ENCODE measurements at places on chromosomes 5 and 9. TPM values are rescaled to one million over a fixed set of nuclear protein-coding genes. Genes with fewer than 3 reads are reported as not detected.
A peak's percentile ranks its signal among the peaks of the same experiment; 100 is the strongest.

GRCh38 chr5:171848486-171848885, 62.9 kb downstream of the SMIM23 start:
- DNase-seq = no peak

DNA sequence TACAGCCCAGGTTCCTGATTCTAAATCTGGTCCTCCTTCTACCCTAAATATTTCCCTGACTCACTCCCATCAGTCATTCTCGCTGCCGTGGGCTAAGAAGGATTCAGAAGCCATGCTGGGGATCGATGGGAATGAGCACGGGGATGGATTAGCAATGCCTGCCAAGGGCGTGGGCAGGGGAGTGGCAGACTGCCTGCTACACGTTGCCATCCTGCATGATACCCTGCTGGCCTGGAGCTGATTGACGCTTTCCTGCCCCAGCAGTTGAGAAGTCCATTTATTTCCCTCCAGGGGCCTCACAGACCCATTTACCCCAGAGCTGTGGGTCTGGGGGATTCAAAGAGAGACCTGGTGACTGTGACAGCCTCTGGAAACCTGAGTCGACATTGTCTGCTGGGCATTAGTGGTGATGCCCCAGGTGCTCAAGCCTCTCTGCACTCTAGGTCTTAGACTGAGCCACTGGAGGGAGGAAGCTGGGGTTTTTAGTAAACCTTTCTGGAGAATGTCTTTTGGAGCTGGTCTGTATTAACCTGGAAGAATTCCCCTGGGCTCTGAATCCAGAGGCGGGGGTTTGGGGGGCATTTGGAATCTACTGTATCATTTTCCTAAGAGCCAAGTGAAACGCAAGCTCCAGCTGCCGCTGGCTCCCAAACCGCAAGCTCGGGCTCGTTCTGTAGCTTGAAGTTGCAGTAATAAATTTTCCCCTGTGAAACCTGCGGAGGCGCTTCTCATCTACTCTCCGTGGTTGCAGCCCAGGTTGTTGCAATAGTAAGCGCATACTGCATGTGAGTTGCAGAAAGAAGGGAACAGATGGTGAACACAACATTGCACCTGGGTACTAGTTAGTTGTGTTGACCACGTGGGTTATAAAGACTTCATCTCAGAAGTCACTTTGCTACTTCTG, 76.3 kb upstream of the RAPGEF1 start:
- no peak for DNase-seq

PAPPA gene
- polyA plus RNA-seq = 0.03 TPM

SCGB3A2 gene
- not detected for polyA plus RNA-seq

DNA sequence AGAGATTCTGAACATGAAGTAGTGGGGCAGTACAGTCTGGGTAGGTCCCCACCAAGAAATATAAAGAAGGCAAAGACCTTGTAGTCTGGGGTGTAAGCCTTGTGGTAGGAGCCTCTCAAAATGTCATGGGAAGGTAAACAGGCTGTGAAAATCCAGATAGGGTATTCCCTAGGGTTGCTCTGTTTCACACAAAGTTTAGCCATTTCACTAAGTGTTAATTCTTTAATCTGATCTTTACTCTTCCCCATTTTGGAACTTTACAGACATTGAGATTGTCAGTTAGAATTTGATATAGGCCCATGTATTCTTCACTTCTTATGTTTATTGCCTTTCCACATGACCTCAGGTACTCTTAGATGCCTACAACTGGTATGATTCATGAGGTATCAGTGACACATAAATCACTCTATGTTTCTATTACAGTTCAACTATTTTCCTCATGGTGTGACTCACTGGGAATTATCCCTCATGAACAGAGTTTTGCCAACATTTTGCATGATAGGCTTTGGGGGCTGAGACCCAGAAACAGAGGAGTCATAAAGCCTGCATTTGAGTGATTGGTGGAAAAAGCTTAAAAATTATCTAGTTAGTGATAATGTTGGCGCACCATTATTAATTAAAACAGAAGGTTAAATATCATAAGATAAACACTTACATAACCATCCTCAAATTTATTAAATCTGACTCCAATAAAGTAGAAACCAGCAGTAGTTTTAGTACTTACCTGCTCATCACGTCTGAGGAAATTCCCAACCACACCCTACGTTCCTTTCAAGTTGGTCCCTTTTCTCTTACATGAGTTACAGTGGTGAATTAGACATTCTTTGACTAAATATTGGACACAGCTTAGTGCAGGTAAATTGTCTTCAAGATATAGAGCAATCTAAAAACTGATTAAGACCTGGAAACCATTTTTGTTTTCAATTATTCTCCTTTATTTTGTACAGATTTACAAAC, 399.8 kb upstream of the MEF2C start:
- DNase-seq = no peak

- DNase-seq = no peak
Measured at GRCh38 chr9:123356851-123357742, 1.1 kb downstream of the CRB2 start.

DNA sequence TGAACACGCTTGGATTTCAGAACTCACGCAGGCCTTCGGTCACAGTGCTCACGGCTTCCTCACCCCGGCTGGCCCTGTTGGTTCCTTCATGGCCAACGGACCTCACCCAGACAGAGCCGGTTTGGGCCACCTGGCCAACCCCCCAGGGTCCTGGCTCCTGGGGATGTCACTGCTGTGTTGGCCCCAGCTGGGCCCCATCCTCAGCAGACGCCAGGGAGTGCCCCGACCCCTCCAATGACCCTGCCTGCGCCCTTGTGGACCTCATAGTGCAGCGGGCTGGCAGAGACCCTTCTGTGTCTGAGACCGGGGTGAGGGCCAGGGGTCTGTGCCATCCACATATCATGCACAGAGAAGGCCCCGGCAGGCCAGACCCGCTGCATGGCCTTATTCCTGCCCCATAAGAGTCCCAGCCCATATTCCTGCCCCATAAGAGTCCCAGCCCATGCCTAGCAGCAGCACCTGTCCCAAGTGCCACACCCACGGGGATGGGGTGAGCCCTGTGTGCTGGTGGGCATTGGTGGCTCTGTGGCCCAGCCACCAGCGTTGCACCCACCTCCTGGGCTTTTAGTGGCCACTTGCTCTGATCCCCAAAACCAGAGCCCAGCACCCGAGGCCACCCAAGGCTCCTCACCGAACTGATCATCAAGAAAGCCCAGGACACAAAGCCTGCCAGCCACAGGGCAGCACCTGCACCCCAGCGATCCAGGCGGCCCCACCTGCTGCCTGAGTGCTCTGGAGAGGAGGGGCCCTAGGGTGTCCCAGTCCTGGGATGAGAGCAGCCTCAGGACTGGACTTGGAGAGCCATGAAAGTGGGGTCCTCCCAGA, 1.3 kb upstream of the LPCAT1 start:
- DNase-seq = peak; percentile 32

DNA sequence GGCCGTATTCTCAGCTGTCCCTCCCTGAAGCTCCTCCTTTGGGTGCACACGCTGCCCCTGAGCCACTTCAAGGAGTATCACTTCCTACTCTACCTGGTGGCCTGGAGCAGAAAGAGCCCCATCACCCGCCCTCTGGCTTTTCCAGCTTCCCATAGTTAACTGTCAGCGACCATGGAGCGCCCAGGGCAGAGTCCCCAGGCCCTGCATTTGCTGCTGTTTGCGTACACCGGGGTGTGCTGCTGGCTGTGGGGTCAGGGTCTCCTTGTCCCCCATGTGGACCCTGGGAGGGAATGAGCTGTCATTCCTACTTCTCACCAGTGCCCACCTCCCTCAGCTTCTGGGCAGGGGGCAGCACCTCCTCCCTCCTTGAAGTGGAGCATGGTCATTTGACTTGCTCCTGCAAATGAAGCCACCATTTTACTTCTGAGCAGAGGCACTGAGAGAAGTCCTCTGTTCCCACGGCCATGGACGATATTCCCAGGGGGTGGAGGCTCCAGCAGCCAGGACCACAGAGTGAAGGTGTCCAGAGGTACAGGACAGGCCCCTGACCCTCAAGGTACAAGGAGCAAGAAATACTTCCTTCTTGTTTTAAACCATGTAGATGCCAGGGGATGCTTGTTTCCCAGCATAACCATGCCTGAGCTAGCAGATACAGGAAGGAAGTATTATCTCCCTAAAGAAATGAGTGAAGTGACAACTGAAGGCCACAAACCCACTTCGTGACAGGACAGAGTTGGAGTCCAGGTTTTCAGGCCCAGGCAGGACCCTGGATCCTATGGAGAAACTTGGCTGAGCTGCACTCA, 40.6 kb upstream of the COL5A1 start:
- peak; percentile 19 for DNase-seq

DNA sequence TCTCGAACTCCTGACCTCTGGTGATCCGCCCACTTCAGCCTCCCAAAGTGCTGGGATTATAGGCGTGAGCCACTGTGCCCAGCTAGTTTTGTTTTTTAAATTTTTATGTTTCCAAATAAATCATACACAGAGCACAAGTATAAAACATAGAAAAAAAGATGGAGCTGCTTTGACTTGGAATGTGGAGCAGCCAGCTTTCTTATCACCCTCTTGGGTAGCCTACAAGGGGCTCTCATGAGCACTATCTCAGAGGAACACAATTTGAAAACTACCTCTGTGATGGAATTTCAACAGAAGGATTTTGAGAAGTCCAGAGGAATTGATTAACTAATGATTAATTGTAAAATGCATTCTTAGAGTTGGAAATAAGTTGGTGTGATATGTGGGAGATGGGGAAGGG, 45.9 kb downstream of the NSD1 start:
- no peak for DNase-seq

- no peak for DNase-seq
Measured at GRCh38 chr5:1718669-1719068, 81.0 kb downstream of the MRPL36 start.

GRCh38 chr5:38207343-38207742, 51.0 kb upstream of the EGFLAM start:
- DNase-seq = no peak

GRCh38 chr5:122130152-122130551, 806 bp downstream of the ZNF474 start:
- DNase-seq = no peak

PLEKHG4B gene
- under 0.01 TPM for polyA plus RNA-seq

DNA sequence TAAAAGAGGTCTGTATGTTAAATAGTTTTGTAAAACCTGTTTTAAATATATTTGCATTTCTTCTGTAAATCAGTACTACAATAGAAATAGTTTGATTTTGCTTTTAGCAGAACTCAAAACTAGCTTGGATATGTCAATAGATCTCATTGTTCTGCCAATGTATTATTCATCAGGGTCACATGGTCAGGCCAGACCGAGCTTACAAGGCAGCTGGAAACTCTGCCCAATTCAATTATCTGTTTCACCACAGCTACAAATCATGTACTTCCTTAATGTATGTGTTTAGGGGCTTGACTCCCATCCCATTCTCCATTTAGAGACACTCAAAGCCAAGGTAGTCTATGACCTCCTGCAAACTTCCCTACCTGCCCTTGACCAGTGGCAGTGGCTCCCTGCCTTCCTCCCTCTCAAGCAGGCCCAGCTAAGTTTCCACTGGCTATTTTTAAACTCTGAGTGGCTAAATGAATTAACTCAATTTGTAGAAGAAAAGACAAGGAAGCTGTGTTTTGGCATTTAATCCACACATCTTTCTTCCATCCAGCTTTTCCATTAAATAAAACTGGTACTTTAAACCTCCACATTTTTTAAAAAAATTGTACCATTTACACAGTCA, 46.4 kb upstream of the SELENOP start:
- no peak for DNase-seq

CER1 gene
- not detected for polyA plus RNA-seq

DNA sequence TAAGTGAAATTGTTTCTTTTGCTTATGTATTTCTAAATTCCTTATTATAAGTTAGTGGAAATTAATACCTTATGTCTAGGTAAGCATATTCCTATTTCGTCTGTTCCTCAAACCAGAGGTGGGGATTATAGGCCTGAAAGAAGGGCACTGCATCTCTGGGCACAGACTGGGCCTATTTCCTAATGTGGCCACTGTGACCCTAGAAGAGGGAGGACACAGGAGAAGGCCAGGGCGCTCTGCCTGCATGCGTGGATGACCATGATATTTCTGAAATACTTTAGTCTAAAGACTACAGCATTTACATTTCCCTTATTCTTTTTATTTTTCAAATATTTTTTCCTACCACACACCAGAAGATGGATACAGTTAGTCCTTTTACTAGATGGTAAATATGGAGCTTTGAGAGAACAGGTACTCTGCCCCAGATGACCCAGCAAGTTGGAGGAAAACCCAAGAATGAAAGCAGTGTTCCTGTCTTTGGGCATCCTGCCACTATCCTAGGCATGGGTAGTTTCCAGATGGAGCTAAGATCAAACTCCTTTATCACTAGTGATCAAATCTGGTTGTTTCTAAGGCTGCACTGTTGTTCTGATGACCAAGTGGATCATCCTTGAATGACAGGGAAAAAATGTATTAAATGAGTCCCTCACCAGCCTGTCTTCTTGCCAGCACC, 27.8 kb downstream of the RUSC2 start:
- DNase-seq = no peak

- no peak for DNase-seq
Measured at GRCh38 chr5:143376911-143377813, 26.3 kb downstream of the NR3C1 start.

BARHL1 gene
- not detected for polyA plus RNA-seq

DNA sequence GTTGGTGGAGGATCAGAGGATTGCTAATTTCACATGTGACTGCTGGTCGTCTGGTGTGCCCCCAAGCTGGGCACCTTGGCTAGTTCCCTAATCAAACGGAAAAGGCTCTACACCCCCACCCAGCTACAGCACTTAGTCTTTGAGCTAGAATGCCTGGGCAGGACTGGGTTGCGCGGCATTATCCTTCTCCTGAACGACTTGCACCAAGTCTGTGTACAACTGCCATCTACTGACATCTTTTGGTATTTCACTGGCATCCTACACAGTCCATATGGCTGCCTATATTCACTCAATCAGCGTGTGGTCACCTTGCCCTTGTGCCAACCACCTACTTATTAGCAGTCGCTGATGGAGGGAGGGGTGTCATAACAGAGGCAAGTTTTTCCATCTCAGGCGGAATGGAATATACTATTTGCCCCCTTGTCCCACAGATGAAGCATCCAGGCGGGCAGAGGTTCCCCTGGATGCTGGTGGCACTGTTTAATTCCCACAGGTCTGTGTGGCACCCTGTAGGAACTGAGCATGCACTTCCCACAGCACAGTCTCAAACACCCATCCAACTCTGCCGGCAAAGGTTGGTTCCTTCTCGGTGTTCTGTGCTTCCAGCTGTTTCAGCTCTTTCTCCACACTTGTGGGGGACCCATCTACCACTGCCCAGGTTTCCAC, 150.1 kb downstream of the OSTF1 start:
- no peak for DNase-seq

DNA sequence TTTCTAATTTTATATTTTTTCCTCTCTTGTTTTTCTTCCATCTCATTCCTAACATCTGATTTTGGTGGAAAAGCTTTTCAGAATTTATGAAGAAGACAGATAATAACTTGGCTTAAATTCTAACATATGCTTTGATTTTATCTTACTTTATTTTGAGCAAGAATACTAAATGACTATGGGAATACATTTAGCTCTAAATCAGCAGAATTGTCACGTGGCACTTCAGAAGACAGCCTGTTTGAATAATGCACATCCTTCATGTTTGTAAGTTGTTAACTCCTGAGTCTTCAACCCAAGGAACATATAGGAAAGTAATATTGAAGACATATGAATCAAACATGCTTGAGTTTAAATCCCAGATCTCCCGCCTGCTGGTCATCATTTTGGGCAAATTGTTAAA, 90.3 kb downstream of the NTRK2 start:
- DNase-seq = no peak

GRCh38 chr5:176530983-176531901, 6.0 kb downstream of the RNF44 start:
- no peak for DNase-seq

GRCh38 chr9:80922544-80922943, 766.8 kb downstream of the TLE1 start:
- DNase-seq = no peak

PCDHGA10 gene
- 1.2 TPM for polyA plus RNA-seq

GRCh38 chr9:89799221-89799620, 194.4 kb downstream of the GADD45G start:
- no peak for DNase-seq

SLC6A18 gene
- not detected for polyA plus RNA-seq

PTPN3 gene
- 26.8 TPM for polyA plus RNA-seq

Data from liver (tissue), 10 donors.